Activated CD4-positive, alpha-beta T cell treated with anti-CD3 and anti-CD28 coated beads, Interleukin-2, Interleukin-4, amounts not matched to agents 100 ng/mL and 50 ng/mL, durations not matched to agents 16 hours and 8 hours (primary cell): ENCODE measurements at places on chromosomes 2 and 18.

DNA sequence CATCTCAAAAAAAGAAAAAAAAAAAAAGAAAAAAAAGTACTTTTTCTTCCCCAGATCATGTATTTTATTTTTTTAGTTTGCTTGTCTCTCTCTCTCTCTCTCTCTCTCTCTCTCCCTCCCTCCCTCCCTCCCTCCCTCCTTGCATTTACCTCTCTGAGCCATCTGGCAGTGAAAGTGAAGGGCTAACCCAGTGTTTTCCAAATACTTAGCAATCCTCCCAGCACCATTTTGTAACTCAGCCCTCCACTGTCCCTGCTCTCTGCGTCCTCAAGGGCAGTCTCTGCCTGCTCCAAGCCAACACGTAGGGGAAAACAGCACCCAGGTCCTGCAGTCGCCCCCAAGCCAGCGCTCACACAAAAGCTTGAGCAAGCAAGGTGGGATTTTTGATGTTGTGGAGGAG, 19.6 kb upstream of the TEX44 start:
- DNase-seq = no peak

DNA sequence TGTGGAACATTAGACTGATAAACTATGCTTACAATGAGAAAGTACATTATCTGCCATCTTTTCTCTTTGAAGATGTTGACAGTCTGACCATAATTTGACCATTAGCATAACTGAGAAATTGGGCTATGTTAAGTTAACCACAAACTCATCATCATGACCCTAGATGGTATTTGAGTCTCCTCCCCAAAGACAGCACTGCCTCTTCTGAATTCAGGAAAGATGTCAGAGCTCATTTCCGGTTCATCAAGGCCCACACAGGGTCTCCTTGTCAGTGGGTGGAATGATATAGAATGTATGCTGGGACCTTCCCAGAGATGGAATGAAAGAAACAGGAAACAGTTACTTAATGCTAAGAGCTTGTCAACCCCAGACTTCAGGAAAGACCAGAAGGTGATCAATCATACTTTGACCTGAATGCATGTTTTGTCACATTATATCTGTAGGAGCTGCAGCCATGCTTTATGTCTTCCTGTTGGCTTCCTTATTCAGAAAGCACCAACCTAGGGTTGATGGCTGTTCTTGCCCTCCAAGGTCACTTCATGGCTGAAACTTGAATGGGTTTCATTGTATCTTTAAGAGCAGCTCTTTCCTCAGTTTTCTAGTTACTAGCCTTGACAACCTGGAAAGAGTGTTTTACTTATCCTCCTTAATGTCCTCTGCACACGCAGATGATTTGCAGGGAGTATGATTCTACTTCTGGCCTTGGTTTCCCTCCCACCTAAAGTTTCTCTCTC, 99.1 kb upstream of the NEUROD1 start:
- no peak for DNase-seq

DNA sequence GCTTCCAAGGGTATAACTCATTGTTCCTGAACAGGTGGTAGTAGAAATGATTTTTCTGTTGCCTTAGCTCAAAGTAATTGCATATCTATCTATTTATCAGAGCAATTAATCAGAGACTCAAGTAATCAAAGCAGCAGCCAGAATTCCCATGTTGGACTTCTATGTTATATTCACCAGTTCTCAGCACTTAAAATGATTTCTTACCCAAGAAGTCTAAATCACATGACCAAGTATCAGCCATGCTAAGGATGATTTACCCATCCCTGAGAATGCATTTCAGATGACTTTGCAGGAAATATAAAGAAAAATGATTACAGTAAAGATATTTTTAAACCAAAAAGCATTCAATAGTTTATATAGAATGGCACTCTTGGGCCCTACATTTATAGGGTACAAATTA, 352.2 kb downstream of the NUP35 start:
- no peak for DNase-seq

GRCh38 chr2:143936848-143937722, 582.8 kb downstream of the ZEB2 start:
- DNase-seq = peak; percentile 24

GRCh38 chr2:23685181-23685580, 241.7 kb downstream of the ATAD2B start:
- DNase-seq = no peak

- peak; percentile 66 for DNase-seq
Measured at GRCh38 chr2:143258126-143258892, 129.1 kb downstream of the ARHGAP15 start.

GRCh38 chr2:181363164-181363563, 94.0 kb upstream of the ITGA4 start:
- no peak for DNase-seq

- no peak for DNase-seq
Measured at GRCh38 chr2:44326548-44327264, 34.6 kb downstream of the PREPL start.

DNA sequence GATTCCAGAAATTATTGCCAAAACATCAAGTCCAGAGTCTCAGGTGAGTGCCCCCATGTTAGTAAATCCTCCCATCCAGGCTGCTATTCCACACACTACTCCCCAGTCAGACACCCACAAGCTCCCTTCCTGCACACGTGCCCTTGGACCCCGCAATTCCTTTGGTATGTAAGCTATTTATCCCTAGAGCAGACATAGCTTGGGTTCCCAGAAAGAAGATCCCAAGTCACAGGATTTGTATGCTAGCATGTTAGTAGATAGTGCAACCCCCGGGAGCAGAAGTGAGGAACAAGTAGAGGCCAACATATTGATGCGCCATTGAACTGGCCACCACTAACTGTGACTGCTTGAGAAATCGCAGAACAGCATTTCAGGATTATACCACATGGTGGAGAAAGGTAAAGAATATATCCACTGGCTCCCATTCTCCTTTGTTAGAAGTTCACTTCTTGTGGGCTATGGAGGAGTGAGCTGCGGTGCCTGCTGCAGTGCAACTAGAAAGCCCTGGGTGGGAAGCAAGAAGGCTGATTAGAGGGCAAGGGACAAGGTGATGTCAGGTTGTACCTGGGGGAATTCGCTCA, 137.5 kb upstream of the CHAC2 start:
- no peak for DNase-seq

GRCh38 chr2:213161759-213162515, 10.5 kb upstream of the IKZF2 start:
- no peak for DNase-seq
